GM10248 (cell line): ENCODE measurements at places on chromosomes 6 and 20.

DNA sequence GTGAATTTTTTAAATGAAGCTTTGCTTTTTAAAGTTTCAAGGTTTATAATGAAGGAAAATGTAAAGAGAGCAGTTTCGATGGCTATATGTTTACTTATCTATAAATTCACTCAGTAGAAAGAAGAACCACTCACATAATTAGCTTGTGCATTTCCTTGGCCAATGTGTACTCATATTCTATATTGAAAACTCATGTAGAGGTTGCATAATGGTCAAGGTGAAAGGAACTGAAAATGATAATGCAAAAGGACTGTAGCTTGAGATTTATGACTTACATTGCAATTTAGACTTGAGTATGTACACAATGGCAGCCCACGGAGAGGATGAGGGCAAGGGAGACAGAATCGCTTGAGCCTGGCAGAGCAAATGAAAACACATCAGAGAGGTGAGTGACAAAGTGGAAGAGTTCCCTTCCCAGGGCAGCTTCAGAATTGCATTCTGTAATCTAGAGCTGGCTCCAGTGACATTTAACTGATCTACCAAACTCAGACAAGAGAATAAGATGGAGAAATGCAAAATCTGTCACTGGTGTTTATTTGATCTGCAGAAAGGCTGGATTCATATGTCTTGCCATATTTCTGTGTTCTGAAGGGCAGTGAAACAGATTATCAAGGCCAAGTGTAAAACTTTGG, 191.8 kb downstream of the TMEM200A start:
- no peak for DNase-seq

GRCh38 chr6:46279874-46280273, 109.1 kb upstream of the ENPP5 start:
- DNase-seq: no peak

GRCh38 chr6:34276881-34277762, 28.3 kb upstream of the SMIM29 start:
- DNase-seq: no peak

- DNase-seq: peak; percentile 68
Observed at GRCh38 chr6:85669735-85670194, 27.1 kb upstream of the SYNCRIP start.

- no peak for DNase-seq
Observed at GRCh38 chr20:63117661-63118302, 98.1 kb downstream of the YTHDF1 start.
